ENCODE measurements at places on chromosomes 4 and X.

DNA sequence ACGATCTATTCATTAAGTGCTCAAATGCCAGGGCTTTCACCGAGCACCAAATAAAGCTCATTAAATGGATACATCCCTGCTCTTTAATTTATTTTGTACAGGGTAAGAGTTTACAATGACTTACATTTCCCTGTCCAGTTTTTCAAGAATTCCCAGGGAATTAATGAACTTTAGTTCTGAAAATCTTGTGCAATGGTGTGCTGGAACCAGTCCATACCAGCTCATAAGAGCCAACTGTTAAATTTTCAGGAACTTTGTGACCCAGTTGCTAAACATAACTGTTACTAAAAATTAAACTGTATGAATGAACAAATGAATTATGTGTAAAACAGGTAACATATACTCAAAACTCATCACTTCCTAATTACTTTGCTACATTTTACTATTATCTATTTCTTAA is 191.7 kb upstream of the RASGEF1B start:
- no peak for DNase-seq

DNA sequence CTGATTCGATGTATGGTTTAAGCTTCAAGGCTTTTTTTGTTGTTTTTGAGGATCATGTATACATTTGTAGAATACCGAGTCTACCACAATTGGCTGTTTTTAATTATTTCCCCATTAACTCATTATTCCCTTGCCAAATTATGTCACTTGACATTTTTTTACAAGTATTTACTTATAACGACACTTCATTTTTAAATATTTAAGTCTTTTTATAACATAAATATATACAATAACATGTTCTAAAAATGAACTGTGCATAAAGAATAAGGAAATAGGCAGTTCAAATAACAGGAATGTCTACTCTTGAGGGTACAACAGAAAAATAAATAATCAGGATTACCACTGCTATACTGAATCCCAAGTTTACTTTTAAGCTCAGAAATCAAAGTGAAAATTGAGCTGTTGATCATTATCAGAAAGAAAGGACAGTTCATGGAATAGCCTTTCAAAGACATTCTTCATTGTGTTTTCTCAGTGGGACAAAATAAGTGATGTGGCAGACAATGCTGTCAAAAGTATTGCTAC is 627.5 kb downstream of the PCDH19 start:
- DNase-seq: no peak

- DNase-seq: no peak
Observed at GRCh38 chrX:154529206-154529612, 13.2 kb upstream of the FAM3A start.

DNA sequence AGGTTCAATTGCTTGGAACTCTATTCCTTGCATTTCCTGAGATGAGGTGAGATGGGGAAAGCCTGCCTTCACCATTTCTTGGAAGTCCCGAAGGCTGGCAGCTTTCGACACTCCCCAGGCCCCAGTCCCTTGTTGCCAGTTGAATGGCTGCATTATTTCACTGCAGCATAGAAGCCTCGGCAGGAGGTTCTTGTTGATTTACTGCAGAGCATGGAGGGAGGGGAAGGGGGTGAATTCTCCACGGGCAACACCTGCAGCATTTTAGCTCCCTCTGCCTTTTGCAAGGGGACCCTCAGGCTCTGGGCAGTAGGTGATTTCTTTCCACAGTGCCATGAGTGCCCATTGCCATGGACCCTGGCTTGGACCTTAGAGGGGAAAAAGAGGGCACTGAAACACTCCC is 10.7 kb upstream of the BCLAF3 start:
- DNase-seq: peak; percentile 23

DNA sequence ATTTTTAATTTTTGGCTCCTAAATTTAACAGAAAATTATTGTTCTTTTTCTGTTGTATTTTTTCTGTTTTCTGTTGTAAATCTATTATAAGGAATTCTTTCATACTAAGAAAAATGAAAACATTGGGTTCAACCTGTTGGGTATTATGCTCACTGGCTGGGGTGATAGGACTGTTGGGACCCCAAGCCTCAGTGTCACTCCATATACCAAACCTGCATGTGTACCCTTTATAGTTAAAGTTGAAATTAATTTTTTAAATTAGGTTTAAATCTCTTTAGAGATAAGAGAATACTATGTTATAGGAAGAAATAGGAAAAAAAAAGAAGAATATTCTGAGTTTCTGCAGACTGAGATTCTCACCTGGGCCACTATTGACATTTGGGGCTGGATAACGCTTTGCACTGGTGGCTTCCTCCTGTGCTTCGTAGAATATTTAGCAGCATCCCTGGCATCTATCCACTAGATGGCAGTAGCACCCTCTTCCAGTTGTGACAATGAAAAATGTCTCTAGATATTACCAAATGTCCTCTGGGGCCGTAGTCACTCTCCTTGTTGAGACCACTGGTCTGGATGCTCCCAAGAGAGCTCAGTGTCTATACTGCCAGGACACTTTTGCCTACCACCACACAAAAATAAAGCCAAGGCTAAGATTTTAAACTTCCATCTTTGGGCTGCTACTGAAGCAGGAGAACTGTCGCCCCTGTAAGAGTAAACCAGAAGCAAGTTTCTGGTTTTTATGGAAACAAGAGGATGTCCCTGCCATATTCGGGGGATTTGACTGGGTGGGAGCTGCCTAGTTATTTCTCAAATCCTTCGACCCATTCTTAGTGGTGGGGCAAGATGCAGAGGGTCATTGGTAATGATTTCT is 22.4 kb upstream of the CLTRN start:
- peak; percentile 30 for DNase-seq
